ENCODE measurements at places on chromosomes 4 and X.
A peak's percentile ranks its signal among the peaks of the same experiment; 100 is the strongest.

DNA sequence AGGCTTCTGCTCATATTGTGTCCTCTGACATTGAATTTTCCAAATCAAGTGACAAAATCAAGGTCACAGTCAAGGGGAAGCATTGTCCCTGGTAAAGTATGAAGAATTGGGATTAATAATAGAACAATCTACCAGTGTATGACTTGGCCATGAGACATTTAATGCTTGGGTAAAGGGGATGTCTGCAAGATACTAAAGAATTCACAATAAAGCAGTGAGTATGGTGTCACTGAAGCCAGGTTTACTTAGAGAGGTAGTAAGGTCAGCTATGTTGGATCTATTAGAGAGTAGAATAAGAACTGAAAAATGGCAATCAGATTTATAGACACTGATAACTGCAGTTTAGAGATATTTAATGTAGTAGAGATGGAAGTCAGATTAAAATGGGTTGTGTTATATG, 349.2 kb downstream of the BMPR1B start:
- DNase-seq, result no peak

- no peak for DNase-seq
These were observed 36.2 kb downstream of the DCX start for GRCh38 chrX:111375747-111376146.

DNA sequence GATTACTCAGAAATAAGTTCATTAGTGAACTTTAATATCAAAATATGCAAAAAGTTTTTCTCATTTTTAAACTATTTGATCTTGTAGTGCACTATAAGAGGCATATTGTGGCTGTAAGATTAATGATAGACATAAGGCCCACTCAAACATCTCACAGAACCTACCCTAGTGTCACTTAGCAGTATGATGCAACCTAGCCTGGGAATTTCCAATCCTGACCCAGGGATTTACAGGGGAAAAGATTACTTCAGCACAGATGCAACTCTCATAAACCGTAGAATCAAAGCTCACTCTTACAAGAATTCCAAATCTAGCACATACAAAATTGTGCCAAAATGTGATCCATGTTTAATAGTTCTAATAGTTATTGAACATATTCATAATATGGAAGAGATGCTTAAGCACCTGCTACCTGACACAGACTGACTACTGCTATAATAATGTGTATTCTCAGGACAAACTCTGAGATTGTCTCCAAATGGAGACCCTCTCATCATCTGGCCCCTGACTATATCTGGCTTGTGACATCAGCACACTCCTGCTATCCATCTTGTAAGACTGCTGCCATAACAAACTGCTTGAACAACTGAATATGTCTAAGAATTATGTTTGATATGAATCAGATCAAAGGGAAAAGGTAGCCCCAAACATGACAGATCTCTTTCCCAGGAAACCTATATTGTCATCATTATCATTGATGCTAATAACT, 271.9 kb downstream of the PABPC4L start:
- no peak for DNase-seq

GRCh38 chr4:666822-667544, 7.1 kb downstream of the ATP5ME start:
- no peak for DNase-seq

DNA sequence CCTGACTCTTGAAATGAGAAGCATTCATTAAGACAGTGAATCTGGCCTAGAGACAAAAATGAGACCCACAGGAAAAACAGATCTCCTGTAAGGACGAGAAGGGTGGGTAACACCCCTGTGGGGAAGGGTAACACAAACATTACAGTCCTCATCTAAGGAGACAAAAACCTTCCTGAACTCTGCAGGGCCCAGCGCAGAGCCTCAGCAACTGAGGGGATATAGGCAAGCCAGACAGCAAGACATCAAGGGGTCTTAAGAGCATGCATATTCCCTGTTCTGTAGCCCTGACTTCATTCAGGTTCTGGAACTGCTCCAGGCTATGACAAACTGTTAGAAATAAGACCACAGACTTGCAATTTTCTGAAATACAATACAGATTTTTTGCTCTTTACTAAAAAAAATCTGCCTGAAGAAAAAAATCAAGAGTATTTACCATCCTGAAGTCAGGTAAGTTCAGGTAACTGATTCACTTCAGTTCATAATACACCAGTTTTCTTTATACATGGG, 15.5 kb downstream of the COX18 start:
- no peak for DNase-seq

DNA sequence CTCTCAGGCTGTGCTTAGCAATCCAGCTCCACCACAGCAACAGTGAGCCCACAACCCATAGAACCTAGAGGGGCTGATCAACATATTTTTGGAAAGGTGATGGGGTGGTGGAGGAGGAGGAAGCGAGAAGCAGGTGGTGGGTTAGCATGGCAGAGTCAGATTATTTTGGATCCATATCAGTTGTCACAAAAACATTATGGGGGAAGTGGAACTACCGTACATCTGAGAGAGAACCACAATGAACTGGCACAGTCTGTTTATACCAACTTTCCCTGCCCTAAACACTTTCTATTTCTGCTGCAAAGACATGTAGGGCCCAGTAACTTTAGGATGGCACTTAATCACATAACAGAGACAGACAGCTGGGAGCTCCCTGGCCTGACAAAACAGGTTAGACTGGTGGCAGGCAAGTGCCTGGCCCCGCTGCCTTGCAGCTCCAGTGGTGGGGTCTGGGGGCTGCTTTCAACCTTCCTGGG, 4.3 kb downstream of the SLC9A7 start:
- no peak for DNase-seq

DNA sequence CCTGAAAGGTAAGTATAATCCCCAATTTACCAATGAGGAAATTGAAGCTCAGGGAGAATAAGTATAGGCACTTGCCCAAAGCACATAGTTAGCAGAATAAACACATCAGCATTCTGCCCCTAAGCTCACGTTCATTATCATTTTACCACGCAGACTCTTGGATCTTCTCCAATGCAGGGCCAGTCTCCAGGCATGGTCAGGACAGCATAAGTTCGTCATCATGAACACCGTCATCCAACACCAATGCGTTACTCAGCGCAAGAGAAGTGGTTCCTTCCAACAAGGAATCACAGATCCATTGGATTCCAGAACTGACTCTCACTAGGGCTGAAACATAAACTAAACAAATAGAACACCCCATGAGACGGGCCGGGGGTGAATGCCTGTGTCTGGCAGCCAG, 86.5 kb upstream of the GPM6B start:
- no peak for DNase-seq

GRCh38 chrX:53831662-53832635, 145.4 kb upstream of the HUWE1 start:
- DNase-seq, result peak; percentile 43

DNA sequence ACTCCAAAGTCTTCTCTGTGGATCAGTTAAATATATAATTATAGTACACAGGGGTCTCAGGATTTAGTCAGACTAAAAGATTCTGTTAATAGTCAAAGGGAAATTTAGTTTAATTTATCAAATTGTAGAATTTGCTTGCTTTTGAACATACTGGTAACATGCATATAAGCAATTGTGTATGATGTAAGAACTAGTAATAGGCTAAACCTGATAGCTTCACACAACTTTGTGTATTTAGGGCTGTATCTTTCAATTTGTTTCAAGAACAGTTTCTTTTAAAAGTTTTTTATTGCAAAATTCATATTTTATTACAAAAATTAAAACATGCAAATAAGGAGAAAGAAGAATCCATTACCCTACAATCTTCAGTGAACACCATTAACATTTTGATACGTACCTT, 99.5 kb downstream of the CPE start:
- no peak for DNase-seq

- DNase-seq, result no peak
These were observed 96.1 kb downstream of the FRYL start for GRCh38 chr4:48683784-48684666.

DNA sequence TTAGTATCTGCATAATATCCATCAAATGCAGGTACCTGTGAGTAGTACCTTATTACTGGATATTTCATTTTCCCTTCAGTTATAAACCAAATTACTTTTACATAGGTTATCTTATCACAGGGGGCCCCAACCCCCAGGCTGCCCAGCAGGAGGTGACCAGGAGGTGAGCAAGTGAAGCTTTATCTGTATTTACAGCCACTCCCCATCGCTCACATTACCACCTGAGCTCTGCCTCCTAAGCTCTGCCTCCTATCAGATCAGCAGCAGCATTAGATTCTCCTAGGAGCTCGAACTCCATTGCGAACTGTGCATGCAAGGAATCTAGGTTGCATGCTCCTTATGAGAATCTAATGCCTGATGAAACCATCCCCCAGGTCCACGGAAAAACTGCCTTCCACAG, 6.3 kb downstream of the PRSS12 start:
- DNase-seq, result no peak

GRCh38 chr4:186644737-186645261, 78.9 kb downstream of the FAT1 start:
- DNase-seq, result no peak

- peak; percentile 5 for DNase-seq
These were observed 10.1 kb downstream of the PSAPL1 start for GRCh38 chr4:7424553-7425111.

DNA sequence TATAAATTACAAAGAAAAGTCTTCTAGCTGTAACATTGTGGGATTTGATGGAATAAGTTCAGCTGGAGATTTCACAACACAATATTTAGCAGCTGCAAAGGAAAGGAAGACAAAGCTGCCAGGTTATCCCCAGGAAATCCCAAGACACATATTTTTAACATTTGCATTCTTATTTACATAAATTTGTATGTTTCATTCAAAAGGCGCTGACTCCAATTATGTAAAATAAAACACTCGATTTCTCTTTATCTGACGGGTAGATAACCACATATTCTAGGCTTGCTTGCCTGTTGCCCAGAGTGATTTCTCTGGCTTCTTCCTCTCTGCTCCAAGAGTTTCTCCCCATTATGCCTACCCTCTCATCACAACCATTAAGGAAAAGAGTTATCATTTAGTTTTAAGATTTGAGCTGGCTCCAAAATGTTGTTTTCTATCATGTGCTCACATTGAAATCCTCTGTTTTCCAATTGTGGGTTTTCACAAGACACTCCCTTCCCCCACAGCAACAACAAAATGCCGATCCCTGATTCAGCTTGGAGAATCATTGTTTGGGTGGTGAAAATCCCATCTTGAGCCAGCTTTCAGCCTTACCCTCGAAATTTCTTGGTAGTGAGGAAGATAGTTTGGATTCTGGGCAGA, 128.2 kb upstream of the RASGEF1B start:
- no peak for DNase-seq

GRCh38 chr4:160386846-160387245, 1284.0 kb downstream of the RAPGEF2 start:
- no peak for DNase-seq

- no peak for DNase-seq
These were observed 513.7 kb downstream of the RPA4 start for GRCh38 chrX:97397371-97397770.

- DNase-seq, result no peak
These were observed 335.9 kb upstream of the AR start for GRCh38 chrX:67207912-67208311.

DNA sequence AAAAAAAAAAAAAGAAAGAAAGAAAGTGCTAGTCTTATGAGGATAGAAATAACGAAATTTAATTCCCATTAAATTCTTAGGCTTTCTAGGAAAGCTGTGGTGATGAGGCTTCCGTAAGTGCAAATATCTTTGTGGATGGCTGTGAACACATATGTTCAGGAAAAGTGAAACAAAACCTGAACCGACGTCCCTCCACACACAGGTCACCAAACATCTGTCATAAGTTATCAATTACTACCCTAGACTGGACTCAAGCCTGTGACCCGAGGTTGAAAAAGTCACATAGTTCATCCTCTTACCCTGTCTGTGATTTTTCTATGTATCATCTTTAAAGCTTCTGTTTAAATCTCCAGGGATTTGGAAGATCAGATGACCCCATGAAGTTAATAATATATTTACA, 24.8 kb downstream of the HHIP start:
- no peak for DNase-seq

DNA sequence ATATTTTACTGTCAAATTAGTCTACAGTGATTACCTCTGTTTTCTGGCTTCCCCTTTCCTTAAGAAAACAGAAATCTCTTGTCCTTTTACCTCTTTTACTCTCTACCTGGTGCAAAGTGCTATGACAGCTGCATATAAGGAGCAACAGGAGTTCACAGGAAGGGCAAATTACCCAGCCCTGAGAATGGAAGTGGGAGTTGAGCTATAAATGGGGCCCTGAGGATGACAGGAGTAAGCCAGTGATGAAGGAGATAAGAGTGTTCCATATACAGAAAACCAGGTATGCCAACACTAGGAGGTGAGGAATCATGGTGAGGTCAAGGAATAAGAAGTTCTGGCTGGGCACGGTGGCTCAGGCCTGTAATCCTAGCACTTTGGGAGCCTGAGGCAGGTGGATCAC, 4.5 kb upstream of the HSD17B13 start:
- DNase-seq, result no peak

DNA sequence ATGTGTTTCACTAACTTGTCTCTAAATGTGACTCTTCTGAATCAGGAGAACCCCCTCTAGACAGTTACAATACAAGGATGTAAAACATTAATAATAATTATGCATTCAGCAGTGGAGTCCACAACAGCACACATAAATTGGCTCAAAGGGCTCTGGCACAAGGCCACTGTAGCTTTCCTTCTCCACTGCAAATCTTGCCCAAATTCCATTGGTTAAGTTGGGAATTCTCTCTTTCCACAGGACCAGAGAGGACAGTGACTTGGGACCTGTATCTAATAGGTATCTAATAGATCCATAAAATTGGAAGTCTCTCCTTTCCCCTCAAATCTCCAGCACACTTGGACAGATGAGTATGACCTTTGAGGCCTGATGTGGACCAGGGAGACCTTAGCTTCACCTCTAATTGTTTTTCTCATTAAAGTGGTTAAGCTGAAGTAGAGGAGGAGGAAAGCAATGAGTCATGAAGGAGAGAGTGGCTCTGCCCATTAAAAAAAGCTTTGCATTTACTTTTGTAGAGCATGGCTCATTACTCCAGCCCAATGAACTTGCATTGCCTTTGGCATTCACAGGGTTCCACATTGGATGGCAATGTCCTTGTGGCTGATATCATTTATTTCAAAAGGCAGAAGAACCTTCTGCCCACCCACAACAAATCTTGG, 72.3 kb upstream of the SH3RF1 start:
- DNase-seq, result no peak

DNA sequence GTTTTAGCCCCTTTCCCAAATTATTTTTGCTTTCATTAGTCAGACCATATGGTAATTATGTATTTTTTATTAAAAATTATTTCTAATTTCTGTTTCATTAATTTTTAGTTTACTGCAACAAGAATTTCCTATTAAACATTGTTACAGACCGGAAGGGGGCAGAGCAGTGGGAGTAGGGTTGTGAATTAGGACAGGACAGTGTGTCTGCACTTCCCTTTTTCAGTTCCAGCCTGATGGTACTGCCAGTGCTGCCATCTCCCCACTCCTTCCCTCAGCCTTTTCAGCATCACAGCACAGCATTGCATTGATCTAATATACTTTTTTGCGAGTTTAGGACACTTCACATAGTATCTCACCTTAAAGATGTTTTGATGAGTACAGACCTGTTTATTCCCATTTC, 76.5 kb downstream of the STIM2 start:
- DNase-seq, result no peak

GRCh38 chrX:82748906-82749505, 759.1 kb upstream of the POU3F4 start:
- no peak for DNase-seq

- no peak for DNase-seq
These were observed 660.5 kb upstream of the PABPC4L start for GRCh38 chr4:134862116-134862515.

Measured in activated naive CD4-positive, alpha-beta T cell treated with anti-CD3 and anti-CD28 coated beads, Interleukin-2, amount 50 U/mL, for 16 hours (primary cell).